ENCODE measurements at places on chromosomes 7 and 10. TPM values are rescaled to one million over a fixed set of nuclear protein-coding genes. Genes with fewer than 3 reads are reported as not detected.
A peak's percentile ranks its signal among the peaks of the same experiment; 100 is the strongest.

Gene PRRT4
- total RNA-seq: not detected

Gene AQP1
- total RNA-seq: 291 TPM

GRCh38 chr10:132407243-132407746 lies 10.3 kb downstream of the PWWP2B start:
- peak; percentile 70 for DNase-seq
- no peaks in the 10 kb centered on the region for H3K27me3 ChIP-seq
- peak overlapping the region; percentile 47 for H3K4me3 ChIP-seq
- peaks cover 52% of the 10 kb centered on the region for H3K4me1 ChIP-seq

DNA sequence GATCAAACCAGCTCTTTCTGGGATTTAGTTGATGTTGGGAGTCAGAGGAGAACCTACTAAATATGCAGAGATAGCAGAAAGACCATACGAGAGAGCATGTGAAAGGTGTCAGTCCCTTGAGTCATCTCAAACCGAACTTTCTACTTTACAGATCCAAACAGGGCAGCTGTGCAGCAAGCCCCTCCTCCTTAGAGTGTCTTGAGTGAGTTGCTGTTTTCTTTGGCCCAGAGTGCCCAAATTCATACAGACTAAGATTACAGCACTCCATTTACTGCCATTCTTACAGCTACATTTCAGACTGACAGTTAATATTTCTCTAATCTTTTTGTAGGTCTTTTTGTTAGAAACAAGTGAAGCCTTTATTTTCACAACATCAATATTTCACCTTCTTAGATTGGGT lies 53.4 kb downstream of the NRCAM start:
- no peak overlapping the region for H3K27ac ChIP-seq
- H3K36me3 ChIP-seq: no peaks in the 10 kb centered on the region
- no peaks in the 10 kb centered on the region for H3K27me3 ChIP-seq
- no peak for DNase-seq
- H3K4me1 ChIP-seq: no peaks in the 10 kb centered on the region
- no peak overlapping the region for H3K4me3 ChIP-seq

DNA sequence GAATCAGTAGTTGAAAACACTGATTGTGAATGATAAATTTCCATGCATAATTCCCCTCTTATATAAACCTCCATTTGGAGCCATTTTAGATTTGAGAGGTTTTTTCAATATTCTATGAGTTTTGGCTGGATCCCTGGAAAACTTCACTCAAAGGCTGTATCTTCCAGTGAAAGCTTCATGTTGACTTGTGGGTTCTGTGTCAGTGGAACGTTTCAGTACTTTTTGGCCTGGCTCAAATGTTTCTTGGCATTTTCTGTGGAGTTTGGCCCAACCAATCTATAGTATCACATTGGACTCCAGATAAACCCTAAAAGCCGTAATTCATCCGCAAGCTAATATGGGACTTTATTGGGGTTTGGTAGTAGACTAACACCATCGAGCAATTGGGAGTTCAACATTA lies 172.6 kb upstream of the PRPS1L1 start:
- no peaks in the 10 kb centered on the region for H3K4me1 ChIP-seq
- H3K27ac ChIP-seq: no peak overlapping the region
- H3K4me3 ChIP-seq: no peak overlapping the region
- H3K27me3 ChIP-seq: no peaks in the 10 kb centered on the region
- H3K36me3 ChIP-seq: no peaks in the 10 kb centered on the region
- DNase-seq: no peak

GRCh38 chr10:99374526-99374925 lies 45.4 kb downstream of the CNNM1 start:
- no peak overlapping the region for H3K4me3 ChIP-seq
- no peaks in the 10 kb centered on the region for H3K36me3 ChIP-seq
- H3K27ac ChIP-seq: no peak overlapping the region
- no peaks in the 10 kb centered on the region for H3K4me1 ChIP-seq
- no peaks in the 10 kb centered on the region for H3K27me3 ChIP-seq

DNA sequence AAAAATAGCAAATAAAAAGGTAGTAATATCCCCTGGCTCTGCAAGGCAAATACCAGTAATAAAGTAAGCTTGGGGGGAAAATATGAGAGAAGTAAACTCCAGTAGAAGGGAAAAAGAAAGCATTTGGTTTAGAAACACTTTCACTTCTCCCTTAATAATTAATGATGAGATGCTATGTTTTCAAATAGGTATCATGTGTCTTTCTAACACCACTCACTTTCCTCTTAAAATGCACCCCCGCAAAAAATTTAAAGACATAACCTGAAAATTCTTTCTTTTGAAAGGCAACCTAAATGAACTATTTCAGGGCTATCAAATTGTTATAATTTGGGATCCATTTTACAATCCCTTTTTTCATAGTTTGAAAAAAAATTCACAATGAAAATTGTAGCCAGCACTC lies 240.3 kb downstream of the SNX10 start:
- no peaks in the 10 kb centered on the region for H3K4me1 ChIP-seq
- no peaks in the 10 kb centered on the region for H3K27me3 ChIP-seq
- H3K4me3 ChIP-seq: no peak overlapping the region
- DNase-seq: no peak

GRCh38 chr7:141702047-141702567 lies at the start of gene DENND11:
TSS of gene DENND11 (minus strand) at chr7:141702166. CDS start at chr7:141702153, 13 bp downstream.
- peak within 1 kb of the TSS; percentile 73 for H3K4me3 ChIP-seq
- H3K36me3 ChIP-seq: no peaks in the 10 kb centered on the region
- no peaks in the 10 kb centered on the region for H3K27me3 ChIP-seq
- H3K27ac ChIP-seq: peak within 1 kb of the TSS; percentile 53
- DNase-seq: peak; percentile 69

DNA sequence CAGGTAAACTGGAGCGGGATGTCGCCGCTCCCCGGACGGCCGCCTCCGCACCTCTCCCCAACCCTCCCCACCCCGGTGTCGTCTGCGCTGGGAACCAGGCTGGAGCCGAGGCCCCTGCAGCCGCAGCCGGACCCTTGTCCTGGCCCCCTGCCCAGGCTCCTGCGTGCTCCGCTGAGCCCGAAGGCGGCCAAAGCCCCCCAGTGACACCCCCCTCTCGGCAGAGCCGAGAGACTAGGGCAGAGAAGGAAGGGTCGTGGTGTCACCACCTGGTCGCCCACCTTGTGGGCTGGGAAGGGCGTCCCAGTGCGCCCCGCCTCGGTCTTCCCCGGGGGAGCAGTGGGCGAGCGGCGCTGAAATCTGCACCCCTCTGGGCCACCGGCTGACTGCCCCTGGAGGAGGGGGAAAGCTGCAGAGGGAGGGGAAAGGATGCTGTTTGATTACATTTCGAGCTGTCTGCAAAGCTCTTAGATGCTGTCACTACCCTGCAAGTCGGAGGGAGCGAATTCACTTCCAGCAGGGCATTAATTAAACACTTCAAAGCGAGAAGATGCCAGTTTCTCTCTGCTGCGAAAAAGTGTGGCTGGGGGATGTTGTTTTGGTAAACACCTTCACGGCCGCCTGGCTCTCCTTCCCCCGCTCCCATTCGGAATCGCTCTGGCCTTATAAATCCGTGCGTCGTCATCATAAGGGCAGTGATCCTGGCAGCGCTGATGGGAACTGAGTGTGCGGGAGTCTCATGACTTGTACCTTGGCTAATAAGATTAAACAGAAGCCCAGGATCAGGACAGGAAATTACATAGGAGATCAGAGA lies 622 bp downstream of the DYNC1I1 start:
- no peak overlapping the region for H3K4me3 ChIP-seq
- no peak overlapping the region for H3K27ac ChIP-seq
- H3K27me3 ChIP-seq: no peaks in the 10 kb centered on the region
- no peaks in the 10 kb centered on the region for H3K36me3 ChIP-seq
- peaks cover 2% of the 10 kb centered on the region for H3K4me1 ChIP-seq
